Upper lobe of left lung (tissue), 6 donors: ENCODE measurements at places on chromosomes 12 and 14. TPM values are rescaled to one million over a fixed set of nuclear protein-coding genes. Genes with fewer than 3 reads are reported as not detected.

- no peaks in the 10 kb centered on the region for H3K4me1 ChIP-seq
- no peak overlapping the region for H3K27ac ChIP-seq
- H3K27me3 ChIP-seq = no peaks in the 10 kb centered on the region
- H3K4me3 ChIP-seq = no peak overlapping the region
- H3K36me3 ChIP-seq = no peaks in the 10 kb centered on the region
Measured at GRCh38 chr14:36860831-36861230, 199.2 kb downstream of the PAX9 start.

GRCh38 chr12:40198601-40199000, 26.2 kb upstream of the LRRK2 start:
- H3K36me3 ChIP-seq = no peaks in the 10 kb centered on the region
- DNase-seq = no peak
- H3K4me3 ChIP-seq = no peak overlapping the region
- H3K4me1 ChIP-seq = no peaks in the 10 kb centered on the region

- no peaks in the 10 kb centered on the region for H3K27me3 ChIP-seq
- no peak overlapping the region for H3K4me3 ChIP-seq
- H3K36me3 ChIP-seq = no peaks in the 10 kb centered on the region
- peaks cover 8% of the 10 kb centered on the region for H3K4me1 ChIP-seq
- H3K27ac ChIP-seq = no peak overlapping the region
Measured at GRCh38 chr14:89377544-89377943, 39.5 kb downstream of the FOXN3 start.

Gene PFDN5
- 444 TPM for total RNA-seq

Gene TEAD4
- total RNA-seq = 39.8 TPM

Gene NABP2
- total RNA-seq = 21.9 TPM
